ENCODE measurements at places on chromosomes 7 and 10.
A peak's percentile ranks its signal among the peaks of the same experiment; 100 is the strongest.

- peak; percentile 62 for DNase-seq
These were observed 5.6 kb downstream of the CCSER2 start for GRCh38 chr10:84333864-84334451.

GRCh38 chr10:130105724-130106123 lies 4.9 kb downstream of the C10orf143 start:
- DNase-seq: no peak

DNA sequence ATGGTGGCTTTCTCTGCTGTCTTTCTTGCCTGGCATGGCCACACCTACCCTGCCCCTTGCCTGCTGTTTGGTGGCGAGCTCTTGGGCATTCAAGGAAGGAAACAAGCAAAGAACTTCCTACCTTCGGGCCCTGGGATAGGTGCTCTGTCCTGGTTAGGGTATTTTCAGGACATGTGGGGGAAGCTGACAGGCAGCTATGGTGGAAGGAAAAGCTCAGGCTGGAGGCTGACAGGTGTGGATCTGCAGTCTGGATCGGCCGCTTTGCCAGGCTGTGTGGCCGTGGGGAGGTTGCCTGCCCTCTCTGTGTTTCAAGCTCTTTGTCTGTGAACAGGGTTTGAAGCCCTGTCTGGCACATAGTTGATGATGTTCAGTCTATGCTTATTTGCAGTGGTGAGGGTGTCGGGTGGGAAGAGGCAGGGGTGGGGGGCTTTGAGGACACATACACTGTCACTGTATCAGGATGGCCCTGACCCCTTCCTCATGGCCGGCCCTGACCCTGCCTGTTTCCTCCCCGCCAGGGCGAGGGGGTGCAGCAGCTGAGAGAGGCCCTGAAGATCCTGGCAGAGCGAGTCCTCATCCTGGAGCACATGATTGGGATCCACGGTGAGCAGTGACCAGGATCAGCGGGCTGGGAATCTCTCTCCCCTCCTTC lies 73.7 kb downstream of the MYL10 start:
- DNase-seq: no peak

- no peak for DNase-seq
These were observed 10.2 kb downstream of the GHRHR start for GRCh38 chr7:30973791-30974604.

- DNase-seq: peak; percentile 32
These were observed 33.2 kb upstream of the CALU start for GRCh38 chr7:128705891-128706333.

- peak; percentile 46 for DNase-seq
These were observed 549.4 kb downstream of the SORCS1 start for GRCh38 chr10:106615081-106615480.

- DNase-seq: no peak
These were observed 195.4 kb downstream of the MACC1 start for GRCh38 chr7:20021831-20022230.

GRCh38 chr7:74356589-74357315 lies 67.5 kb downstream of the CLIP2 start:
- no peak for DNase-seq

- DNase-seq: no peak
These were observed 94.9 kb downstream of the AKR1D1 start for GRCh38 chr7:138170959-138171703.

DNA sequence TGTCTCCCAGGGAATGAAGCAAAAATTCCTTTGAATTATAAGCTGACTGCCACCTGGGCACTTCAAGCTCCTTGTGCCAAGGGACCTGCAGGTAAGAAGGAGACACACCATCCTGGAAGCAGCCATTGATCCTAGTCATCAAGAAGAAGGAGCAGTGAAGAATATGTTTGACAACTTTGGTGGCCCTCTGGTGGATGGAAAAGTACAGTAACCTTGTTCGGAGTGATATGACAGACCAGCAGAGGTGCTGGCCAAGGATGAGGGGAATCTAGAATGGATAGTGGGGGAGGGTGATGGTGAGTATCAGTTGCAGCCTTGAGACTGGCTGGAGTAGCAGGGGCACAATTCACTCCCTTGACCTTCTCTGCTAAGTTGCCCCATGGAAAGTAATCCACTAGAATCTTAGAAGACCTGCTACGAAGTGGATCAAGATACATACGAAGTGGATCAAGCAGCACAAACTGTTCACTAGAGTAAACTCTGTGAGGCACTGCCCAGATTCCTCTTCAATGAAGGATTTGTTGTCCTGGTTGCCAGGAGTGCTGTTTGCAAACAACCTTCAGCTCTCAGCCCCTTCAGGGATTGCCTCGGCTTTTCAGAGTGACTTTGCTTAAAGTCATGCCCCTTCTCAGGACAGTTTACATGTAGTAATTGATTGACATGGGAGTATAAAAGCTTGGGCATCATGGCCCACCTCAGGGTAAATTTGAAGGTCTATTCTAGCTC lies 44.8 kb upstream of the ORC5 start:
- DNase-seq: peak; percentile 4

DNA sequence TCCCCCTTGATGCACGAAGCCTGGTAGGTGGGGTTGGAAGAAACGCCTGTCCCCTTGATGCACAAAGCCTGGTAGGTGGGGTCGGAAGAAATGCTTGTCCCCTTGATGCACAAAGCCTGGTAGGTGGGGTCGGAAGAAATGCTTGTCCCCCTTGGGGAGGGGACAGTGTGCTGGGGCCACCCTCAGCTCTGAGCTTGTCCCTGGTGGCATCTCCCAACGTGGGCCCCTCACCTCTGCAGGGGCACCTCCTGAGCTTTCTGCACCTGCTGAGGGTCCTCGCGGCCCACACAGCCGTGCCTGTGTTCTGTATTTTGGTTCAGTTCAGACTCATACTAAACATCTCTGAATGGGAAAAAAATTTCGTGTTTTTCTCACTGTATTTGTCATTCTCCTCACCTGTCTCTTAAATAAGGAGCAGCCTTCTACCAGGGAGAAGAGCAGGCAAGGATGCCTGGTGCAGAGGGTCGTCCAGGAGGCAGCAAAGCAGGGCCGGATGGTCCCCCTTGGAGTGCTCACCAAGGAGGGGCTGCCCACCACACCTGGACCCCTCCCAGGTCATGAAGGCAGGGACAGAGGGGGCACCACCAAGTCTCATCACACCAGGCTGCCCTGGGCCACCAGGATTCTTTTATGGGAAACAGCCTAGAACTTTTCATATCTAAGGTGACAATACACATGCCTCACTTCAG lies 24.7 kb downstream of the VIPR2 start:
- no peak for DNase-seq

GRCh38 chr10:69104994-69105790 lies 17.3 kb downstream of the SRGN start:
- DNase-seq: no peak

- no peak for DNase-seq
These were observed 613 bp upstream of the BUB3 start for GRCh38 chr10:123153486-123154091.

GRCh38 chr7:87934699-87935383 lies 790 bp downstream of the ADAM22 start:
- DNase-seq: no peak

- no peak for DNase-seq
These were observed 27.2 kb downstream of the TAS2R41 start for GRCh38 chr7:143504937-143505297.

- no peak for DNase-seq
These were observed 118.7 kb downstream of the MKX start for GRCh38 chr10:27626890-27627289.

DNA sequence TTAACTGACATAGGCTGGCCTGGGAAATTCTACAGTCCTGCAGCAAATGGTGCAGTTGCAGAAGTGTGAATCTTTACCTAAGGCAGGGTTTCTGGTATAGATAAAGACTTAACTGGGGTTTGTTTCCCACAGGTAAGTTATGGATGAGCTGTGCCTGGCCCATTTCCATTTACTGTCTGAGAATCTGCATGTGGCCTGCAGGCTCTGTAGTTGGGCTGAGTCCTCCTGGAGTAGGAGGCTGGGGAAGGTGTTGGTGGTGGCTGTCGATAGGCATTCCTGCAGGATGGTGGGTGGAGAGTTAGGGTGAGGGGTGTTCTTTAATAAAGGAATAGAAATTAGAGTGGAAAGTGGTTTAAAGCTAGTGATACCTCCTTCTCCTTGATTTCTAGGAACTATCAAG lies 193.5 kb downstream of the AUTS2 start:
- no peak for DNase-seq

DNA sequence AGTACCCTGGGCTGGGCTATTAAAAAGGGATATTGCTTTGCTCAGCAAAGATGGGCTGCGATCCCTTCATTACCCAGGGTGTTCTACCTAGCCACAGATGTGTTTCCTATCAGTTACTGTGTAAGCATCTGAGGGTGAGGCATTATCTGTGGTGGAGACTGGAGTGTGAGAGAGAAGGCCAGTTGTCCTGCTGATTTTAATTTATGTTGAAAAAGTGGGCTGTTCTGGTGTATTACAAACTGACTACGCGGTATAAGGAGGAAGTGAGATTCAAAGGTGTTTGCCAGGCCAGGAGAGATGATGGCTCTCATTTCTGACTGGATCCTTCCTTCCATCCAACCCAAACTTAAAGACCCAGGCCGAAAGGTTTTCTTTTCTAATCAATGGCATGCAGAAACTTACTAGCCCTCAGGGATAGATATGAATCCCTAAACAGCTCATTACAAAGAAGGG lies 7.6 kb downstream of the TCF7L2 start:
- no peak for DNase-seq

DNA sequence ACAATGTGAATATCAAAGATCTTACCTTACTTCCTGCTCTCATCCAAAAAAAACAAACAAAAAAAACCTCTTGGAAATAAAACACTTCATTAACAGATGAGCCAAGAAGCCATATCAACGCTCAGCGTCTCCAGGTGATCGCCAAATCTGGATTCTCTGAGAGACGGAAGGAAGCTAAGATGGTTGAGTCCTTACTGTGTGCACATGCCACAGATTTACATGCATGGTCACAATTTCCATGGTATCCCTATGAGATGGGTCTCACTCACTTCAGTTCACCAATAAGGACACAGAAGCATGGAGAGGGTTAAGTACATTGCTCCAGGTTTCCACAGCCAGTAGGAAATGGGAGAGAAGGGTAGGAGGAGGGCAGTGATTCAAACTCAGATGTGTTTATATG lies 1.0 kb downstream of the AOAH start:
- DNase-seq: no peak

GRCh38 chr10:101567165-101568006 lies 20.7 kb downstream of the POLL start:
- DNase-seq: peak; percentile 32

GRCh38 chr10:63116452-63117072 lies 16.6 kb upstream of the NRBF2 start:
- peak; percentile 25 for DNase-seq

- DNase-seq: no peak
These were observed 18.6 kb downstream of the RPP30 start for GRCh38 chr10:90890347-90890746.

- DNase-seq: peak; percentile 74
These were observed 41.9 kb downstream of the TAS2R41 start for GRCh38 chr7:143519411-143520131.

DNA sequence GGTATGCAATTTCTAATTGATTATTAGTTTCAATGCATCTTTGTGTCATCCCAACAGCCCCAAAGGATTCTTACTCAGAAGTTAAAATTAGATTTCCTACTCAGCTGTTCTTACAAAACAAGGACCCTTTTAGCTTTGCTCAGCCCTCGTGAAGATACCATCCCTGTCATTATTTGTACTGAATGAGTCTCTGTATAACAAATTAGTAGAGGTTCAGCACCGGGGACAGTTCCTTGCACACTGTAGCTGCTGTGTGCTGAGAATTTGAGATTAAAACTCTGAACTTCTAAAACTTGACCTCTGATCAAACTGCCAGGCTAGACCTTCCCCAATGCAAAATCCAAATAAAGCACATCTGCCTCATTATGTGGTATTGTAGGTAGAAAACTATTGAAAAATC lies 299.1 kb downstream of the LHFPL3 start:
- peak; percentile 55 for DNase-seq

- DNase-seq: no peak
These were observed 694.1 kb downstream of the SUGCT start for GRCh38 chr7:40828686-40829600.

DNA sequence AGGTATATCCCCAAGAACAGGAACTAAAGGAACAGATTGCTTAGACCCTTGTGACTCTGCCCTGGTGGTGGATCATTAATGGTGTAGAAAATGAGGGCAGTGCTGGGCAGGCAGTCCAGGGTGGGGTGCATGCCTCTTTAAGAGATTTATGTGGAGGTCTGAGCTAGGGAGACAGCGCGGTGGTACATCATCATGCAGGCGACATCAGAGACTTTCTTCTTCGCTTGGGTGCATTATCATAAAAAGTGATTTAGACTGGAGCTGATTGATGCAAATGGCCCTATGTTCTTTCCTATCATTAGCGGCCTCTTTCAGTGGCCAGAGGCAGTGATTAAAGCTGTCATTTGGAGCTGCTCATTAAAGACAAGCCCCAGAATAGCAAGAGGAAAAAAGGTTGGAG lies 519.1 kb upstream of the GALNT17 start:
- no peak for DNase-seq

- no peak for DNase-seq
These were observed 81.9 kb upstream of the DNAAF5 start for GRCh38 chr7:644381-645305.

DNA sequence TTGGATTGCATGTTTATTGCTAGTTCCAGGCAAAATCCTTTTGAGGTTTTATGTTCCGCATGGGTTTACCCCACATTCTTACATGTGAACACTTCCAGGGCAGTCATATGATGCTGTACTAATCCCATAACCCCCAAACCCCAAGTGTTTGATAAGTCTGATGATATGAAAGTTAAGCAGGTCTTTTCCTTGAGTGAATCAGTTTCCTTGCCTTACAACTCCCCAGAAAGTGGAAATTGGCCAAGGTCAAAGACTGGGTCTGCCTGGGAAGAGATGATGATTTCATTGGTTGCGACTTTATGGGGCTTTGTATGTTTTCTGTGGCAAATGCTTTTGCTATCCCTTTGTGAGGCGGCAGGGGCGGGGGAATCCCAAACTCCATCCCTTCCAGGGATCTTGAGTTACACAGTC lies 24.7 kb downstream of the AFAP1L2 start:
- no peak for DNase-seq

DNA sequence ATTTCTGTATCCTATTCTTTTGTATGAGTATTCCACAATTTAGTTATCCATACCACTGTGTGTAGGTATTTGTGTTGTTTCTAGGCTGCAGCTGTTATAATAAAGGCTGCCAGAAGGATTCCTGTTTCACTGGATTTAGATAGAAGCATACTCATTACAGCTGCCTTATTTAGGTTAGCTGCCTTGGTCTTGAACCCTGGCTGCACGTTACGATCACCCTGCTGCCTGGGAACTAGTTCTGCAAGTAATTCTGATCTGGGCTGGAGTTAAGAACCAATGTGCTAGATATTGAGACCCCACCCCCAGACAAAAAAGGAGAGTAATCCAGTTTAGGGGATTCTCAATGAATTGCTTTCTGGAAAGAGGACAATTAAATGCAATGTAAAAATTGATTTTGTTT lies 43.1 kb downstream of the CCDC71L start:
- DNase-seq: no peak

GRCh38 chr7:20157456-20157855 lies 59.7 kb downstream of the MACC1 start:
- DNase-seq: peak; percentile 87

GRCh38 chr10:23968301-23968700 lies 240.6 kb upstream of the KIAA1217 start:
- DNase-seq: no peak
